ENCODE measurements at places on chromosomes 4 and X.

DNA sequence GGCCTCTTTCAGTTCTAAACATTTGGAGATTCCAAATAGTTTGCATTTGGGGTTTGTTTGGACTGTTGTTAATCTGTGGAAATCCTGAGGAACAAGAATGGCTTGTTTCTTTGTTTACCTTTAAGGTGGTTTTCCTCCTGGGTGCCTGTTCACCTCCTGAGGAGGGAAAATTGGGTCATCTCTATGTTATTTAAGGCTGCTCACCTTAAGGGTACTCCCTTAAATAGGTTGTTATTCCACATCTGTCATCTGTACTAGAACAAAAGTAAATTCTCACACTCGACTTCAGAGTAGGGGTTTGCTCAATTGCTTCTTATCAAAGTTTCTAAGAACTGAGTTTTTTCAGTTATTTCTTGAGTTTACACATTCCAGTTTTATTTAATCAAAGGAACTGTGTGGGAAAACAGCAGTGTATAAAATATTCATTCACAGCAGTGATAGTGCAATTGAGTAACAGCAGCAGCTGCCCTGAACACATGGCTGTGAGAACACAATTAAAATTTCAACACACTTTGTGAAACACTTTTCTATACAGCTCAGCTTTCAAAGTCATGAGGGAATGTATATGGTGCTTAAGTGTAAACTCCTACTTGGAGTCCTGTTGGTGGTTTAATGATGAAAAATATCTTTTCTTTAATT is 238.5 kb upstream of the PGRMC2 start:
- no peak for DNase-seq

DNA sequence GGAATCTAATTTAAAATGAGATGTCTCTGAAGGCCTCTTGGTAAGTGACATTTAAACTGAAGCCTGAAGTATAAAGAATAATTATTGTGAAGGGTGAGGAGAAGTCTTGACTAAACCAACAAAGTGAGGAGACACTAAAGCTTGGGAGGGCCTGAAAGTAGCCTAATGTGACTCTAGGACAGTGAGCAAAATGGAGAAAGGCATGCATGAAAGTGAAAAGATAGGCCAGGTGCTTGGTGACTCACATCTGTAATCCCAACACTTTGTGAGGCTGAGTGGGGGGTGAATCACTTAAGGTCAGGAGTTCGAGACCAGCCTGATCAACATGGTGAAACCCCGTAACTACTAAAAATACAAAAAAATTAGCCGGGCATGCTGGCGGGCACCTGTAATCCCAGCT is 46.9 kb upstream of the SMARCAD1 start:
- DNase-seq = no peak

DNA sequence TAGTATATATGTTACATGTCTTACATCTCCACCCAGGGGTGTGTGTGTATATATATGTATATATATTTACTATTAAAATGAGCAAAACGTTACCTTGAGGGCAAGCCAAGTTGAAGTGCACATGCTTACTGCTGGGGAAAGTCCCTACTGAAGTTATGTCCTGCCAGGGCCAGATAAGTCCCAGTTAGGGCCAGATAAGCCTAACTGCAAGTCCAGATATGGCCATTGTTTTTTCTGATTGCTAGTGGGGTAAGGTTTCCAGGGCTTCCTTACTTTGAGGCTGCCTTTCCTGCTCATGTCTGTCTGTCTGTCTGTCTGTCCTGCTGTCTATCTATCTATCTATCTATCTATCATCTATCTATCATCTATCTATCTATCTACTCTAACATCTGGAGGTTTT is 19.3 kb upstream of the ZNF81 start:
- DNase-seq = no peak

DNA sequence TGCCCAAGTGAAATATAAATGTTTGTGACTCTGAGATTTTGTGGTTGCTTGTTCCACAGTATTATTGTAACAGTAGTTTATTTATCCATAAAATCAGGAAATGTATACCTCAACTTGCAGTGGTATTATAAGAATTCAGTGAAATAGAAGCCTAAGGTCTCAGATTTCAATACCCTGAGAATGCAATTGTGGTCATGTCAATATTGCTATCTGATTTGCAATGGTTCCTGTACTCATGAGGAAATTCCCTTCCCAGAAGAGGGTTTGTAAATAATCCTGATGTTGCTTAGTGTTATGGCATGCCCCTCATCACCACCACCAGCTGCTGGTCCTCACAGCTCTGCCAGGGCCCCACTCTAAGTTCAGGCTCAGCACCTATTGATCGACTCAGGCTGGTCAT is 67.8 kb downstream of the SLC34A2 start:
- no peak for DNase-seq

GRCh38 chr4:138632856-138633579 is 382.6 kb upstream of the NOCT start:
- no peak for DNase-seq

DNA sequence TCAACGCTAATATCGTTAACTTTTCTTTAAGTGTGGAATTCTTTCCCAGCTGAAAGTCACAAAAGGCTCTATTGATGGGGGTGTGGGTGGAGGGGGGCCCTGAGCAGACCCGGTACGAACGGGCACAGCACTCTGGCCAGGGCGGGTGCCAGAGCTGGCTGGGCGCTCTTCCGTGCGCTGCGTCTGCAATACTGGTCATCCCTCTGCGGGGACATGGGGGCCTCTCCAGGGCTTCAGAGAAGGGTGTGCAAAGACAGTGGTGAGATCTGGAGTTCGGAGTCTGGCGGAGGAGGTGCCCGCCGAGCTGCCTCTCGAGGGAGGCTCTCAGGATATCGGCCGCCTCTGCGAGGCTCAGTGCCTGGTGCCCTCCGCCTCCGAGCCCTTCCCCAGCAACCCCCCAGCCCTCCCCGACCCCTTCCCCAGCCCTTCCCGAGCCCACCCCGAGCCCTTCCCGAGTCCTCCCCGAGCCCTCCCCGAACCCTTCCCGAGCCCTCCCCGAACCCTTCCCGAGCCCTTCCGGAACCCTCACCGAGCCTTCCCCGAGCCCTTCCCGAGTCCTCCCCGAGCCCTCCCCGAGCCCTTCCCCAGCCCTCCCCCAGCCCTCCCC is 34.3 kb downstream of the FGFRL1 start:
- DNase-seq = no peak

GRCh38 chr4:3114377-3114776 is 39.9 kb downstream of the HTT start:
- DNase-seq = no peak

- no peak for DNase-seq
Measured at GRCh38 chr4:10500776-10501175, 43.5 kb upstream of the ZNF518B start.

Measured in stimulated activated CD4-positive, alpha-beta T cell treated with anti-CD3 and anti-CD28 coated beads, Interleukin-12 subunit alpha, Interleukin-12 subunit beta, amount 100 ng/mL, for 4 hours (primary cell).